ENCODE measurements at places on chromosomes 2 and 18.

- no peak for DNase-seq
Observed at GRCh38 chr2:179424571-179424970, 159.9 kb upstream of the SESTD1 start.

GRCh38 chr18:75492852-75493251 lies 65.3 kb upstream of the SMIM21 start:
- no peak for DNase-seq

GRCh38 chr2:203590496-203590895 lies 55.4 kb upstream of the RAPH1 start:
- DNase-seq = no peak

DNA sequence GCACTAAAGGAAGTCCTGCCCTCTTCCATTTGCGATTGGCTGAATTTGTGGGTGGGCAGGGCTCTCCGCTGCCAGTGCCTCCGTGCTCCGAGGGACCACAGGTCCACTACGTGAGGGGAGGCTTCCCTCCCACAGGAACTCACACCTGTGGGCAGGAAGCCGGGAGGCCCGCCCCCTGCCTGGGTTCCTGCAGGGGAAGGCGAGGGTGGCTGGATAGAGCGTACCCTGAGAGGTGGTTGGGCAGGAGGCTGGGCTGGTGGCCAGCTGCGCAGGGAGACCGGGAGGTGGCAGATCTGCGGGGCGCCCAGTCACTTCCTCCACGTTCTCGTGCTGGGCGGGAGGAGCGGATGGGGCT lies 47.0 kb upstream of the PTH2R start:
- peak; percentile 8 for DNase-seq

- no peak for DNase-seq
Observed at GRCh38 chr2:209653134-209653533, 118.5 kb upstream of the UNC80 start.

DNA sequence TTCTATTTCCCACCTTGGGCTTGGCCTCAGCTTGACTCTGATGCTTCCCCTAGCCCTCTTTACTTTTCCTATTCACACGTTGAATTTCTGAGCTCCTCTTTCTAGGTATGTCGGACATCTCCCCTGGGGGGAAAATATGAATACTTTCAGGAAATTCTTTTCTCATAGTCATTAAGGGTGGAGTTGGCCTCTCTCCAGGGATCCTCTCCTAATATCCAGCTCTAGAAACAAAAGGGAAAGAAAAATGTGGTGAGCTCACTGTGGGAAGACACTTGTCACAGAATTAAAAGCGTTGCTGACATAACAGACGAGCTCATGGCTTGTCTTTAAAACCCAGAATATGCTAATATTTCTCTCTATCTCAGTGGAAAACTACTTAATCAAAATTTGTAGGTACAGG lies 132.7 kb upstream of the MEX3C start:
- no peak for DNase-seq

- no peak for DNase-seq
Observed at GRCh38 chr2:19256121-19256601, 102.3 kb downstream of the OSR1 start.

- no peak for DNase-seq
Observed at GRCh38 chr2:150618245-150618895, 130.9 kb upstream of the RND3 start.

DNA sequence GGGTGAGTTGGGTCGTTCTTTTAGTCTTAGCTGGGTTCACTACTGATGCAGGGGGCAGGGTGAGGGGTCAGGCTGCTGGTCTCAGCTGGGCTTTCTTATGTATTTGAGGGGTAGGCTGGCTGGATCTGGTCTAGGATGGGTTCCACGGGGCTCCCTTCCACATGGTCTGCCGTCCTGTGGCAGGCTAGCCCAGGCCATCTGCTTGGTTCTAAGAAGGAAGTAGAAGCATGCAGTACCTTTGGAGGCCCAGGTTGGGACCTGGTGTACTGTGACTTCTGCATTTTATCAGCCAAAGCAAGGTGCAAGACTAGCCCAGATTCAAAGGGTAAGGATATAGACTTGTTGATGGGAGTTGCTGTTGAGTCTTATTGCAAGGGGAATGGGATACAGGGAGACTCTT lies 35.5 kb upstream of the MGAT5 start:
- no peak for DNase-seq

DNA sequence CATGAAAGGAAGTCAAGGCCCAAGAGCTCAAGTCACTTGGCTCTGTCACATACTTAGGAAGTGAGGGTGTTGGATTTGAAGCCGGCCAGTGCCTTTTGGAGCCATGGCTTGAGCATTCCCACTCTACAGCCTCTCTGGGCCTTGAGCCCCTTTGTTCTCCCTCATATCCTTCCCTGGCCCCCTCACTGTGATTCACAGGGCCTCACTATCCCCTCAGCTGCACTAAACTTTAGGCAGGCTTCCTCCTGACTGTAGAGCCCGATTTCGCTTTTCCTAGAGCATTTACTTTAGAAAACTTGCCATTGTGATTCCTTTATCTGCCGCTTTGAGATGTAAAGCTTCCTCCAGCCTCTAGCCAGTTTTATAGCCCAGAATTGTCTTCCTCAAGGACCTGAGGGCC lies 107.6 kb downstream of the FBXO15 start:
- no peak for DNase-seq

DNA sequence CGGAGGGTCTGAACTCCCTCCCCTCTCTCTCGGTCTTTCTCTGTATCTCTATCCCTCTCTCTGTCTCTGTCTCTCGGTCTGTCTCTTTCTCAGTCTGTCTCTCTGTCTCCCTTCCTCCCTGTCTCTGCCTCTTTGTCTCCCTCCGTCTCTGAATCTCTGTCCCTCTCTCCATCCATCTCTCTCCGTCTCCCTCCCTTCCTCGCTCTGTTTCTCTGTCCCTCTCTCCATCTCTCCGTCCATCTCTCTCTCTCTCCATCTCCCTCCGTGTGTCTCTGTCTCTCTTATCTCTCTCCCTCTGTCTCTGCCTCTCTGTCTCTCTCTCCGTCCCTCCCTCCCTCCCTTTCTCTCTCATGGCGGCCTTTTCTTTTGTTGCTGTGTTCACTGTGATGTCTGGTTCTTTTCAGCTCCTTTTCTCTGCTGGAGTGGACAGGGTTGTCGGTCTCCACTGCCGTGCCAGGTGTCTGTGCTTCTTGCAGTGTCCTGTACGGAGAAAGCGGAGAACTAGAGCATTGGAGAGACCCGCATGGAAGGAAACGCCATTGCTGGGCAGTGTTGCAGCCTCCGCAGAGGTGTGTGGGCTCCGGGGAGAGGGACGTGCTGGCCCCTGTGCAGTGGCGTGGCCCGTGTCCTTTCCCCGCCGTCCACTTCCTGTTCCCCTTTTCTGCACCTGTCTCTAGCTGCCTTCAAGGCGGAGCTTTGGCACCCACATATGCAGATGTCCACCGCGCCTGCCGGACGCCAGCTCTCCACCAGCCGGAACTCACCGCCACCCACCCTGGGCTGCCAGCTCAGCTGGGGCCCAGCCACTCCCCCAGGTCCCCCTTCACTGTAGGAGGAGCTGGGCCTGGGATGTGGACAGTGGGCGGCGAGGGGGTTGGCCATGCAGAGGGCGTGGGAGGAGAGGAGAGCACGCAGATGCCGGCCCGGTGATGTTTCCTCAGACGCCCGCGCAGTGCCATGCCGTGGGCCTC lies 113.1 kb downstream of the NFATC1 start:
- peak; percentile 6 for DNase-seq

- DNase-seq = no peak
Observed at GRCh38 chr2:176818617-176819016, 394.0 kb upstream of the HNRNPA3 start.

DNA sequence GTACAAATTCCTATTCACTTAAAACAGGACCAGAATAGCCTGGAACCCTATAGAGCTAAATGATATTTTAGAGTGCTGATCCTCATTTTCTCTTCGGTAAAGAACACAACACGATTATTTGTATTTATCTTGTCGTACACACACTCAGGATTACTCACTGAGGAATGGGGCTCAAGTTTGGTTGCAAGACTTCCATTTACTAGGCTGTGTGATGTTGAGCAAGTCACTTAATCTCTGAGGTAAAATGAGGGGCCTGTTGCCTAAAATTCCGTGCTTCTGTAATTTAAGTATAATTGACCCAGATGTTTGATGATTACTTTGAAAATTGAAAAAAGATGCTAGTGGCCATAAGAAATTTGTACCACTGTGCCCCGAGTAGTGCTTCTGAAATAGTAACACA lies 42.6 kb upstream of the MAP4K3 start:
- no peak for DNase-seq

DNA sequence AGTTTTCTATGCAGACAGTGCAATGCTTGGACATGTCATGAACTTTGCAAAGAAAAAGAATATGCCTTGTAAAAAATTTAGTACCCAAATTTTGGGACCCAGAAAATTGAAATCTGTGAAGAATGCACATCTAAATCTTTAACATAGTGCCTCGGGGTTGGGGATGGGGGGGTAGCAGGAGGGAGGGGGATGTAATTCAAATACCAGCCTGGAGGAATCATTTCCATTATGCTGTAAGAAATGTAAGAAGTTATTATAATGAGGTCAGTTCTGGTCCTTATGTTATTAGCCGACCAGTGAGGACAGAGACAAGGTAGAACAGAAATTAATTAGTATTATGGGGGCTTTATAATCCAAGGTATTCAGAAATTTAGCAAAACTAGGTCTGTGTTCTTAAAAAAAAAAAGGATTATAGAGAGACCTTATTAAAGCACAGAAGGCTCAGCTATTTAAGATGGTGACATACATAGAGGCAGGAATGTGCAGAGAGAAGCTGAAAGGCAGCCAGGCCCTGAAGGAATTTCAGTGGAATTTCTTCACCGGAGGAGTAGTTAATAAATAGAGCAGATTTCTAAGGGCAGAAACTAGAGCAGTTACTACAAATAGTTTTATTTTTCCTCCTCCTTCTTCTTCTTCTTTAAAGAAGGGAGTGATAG lies 89.0 kb upstream of the RBMS1 start:
- DNase-seq = no peak

GRCh38 chr18:60277855-60278480 lies 94.6 kb downstream of the MC4R start:
- DNase-seq = no peak

DNA sequence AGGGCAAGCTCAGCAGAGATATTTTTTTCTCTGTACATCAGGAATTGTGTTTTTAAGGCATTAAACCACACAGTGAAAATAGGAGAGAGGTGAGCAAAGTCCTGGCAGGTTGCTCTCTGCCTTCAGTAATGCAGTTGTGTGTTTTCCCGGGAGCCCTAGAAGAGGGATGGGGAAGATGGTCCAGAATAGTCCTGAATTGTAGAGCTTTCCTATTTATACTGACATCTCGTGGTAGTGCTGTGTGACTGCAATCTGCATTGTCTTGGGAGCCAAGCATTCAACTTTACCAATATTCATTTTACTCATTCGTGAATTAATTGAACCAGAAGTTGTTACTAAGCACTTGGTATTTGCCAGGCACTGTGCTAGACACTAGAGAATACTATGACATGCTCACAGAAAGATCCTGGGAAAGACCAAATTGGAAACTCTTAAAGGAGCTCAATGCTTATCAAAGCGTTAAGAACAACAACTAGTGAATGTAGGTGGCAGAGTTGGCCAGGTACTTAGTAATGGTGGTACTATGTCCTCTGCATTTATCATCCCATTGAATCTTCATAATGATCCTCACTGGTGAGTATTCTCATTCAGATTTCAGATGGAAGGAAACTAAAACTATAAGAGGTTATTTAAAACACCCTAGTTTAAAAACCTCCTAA lies 214.6 kb downstream of the TRIB2 start:
- DNase-seq = no peak

DNA sequence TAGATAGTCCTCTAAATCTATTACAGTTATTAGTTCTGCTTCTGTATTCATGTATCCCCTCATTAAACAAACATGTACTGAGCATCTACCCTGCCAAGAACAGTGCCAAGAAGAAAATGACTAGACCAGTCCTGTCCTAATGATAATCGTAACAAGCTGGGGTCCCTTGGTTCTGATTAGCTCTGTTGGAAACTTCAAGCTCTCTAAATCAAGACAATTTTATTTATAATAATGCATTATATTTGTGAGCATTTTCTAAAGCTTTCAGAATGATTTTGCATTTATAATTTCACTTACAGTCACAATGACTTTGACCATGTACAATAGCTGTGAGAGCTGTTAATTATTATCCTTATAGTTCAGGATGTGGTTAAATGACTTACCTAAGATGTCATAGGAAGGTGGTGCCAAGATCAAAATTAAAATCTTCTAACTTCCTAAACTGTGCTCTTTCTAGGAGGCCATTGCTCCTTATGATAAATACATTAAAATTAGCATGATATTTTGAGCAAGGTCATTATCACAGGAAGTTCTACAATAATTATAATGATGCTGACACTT lies 336.5 kb upstream of the SLC39A10 start:
- no peak for DNase-seq

GRCh38 chr18:24763765-24764513 lies 303.5 kb downstream of the HRH4 start:
- no peak for DNase-seq

- no peak for DNase-seq
Observed at GRCh38 chr2:47631792-47632398, 151.1 kb upstream of the MSH6 start.

DNA sequence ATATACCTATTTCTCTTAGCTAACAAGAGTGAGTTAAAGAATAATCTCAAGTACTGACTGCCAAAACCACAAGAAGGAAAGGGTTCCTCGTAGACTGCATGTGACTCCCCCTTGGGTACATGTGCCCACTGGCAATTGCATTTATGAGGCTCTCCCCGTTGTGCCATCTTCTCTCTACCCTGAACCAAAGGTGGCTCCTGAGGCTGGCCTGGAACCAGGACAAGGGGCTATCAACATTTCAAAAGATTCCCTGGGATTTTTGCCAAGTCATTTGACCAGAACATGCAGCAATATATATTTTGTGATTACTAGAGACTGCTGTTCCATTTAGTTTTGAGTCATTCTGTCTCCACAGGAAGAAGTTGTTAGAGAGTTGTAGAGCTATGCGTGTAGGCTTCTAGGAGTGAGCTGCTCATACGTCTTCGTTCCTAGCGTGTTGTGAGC lies 45.8 kb downstream of the LAMA3 start:
- DNase-seq = no peak

- no peak for DNase-seq
Observed at GRCh38 chr2:160201849-160202539, 1.9 kb upstream of the ITGB6 start.

GRCh38 chr2:240424341-240425235 lies 10.9 kb upstream of the GPC1 start:
- DNase-seq = peak; percentile 5

DNA sequence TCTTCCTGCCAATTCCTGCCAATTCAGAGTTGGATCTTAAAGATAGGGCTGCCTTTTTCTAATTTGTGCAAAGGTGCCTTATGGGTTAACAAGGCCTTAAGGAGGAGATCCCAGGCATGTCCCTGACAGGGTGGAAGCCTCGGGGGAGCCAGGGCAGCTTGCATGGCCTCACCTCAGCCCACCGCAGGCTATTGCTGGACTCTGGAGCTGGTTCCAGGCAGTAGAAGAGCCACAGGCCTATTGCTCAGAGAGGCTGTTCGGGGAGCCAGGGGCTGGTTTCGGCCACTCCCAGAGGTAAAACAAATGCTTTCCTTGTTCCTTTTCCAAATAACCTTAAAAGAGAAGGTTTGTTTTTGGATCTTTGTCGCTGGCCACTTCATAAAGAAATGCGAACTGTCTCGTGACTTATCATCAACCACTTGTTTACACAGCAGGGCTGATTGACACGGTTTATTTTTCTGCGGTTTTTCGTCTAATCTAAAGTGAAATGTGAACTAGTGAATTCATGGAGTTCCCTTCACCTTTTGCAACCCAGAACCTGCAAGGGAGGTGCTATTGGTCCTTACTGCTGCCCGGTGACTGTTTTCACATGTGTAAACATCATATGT lies 108.6 kb downstream of the APOB start:
- DNase-seq = no peak

GRCh38 chr2:72859831-72860262 lies 27.4 kb upstream of the SPR start:
- DNase-seq = peak; percentile 54

GRCh38 chr18:75538727-75539126 lies 111.2 kb upstream of the SMIM21 start:
- DNase-seq = no peak

All from activated naive CD4-positive, alpha-beta T cell treated with anti-CD3 and anti-CD28 coated beads, Interleukin-2, amount 50 U/mL, for 16 hours (primary cell).